ENCODE measurements at places on chromosomes 11 and 22.
A peak's percentile ranks its signal among the peaks of the same experiment; 100 is the strongest.

GRCh38 chr11:134921938-134922337 is 509.9 kb upstream of the B3GAT1 start:
- no peak for DNase-seq

GRCh38 chr11:1705126-1706052 is 8.4 kb downstream of the KRTAP5-6 start:
- no peak for DNase-seq

GRCh38 chr11:119673052-119673758 is 55.8 kb downstream of the NECTIN1 start:
- DNase-seq, result no peak

- DNase-seq, result no peak
These were observed 45.4 kb downstream of the METTL15 start for GRCh38 chr11:28153586-28153985.

DNA sequence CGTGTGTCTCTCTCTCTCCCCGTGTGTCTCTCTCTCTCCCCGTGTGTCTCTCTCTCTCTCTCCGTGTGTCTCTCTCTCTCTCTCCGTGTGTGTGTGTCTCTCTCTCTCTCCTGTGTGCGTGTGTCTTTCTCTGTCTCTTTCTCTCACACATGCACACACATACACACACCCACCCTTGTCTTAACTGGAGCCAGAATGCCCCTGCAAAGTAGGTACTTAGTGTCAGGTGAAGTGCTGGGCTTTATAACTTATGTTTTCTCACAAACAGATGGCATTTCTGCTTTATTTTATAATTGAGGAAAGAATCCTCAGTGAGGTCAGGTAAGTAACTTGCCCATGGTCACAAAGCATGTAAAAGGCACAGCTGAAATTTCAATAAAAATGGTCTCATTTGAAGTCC is 106.0 kb downstream of the CSNK2A3 start:
- no peak for DNase-seq

- DNase-seq, result no peak
These were observed 123.4 kb upstream of the OR9Q1 start for GRCh38 chr11:57900320-57900719.

DNA sequence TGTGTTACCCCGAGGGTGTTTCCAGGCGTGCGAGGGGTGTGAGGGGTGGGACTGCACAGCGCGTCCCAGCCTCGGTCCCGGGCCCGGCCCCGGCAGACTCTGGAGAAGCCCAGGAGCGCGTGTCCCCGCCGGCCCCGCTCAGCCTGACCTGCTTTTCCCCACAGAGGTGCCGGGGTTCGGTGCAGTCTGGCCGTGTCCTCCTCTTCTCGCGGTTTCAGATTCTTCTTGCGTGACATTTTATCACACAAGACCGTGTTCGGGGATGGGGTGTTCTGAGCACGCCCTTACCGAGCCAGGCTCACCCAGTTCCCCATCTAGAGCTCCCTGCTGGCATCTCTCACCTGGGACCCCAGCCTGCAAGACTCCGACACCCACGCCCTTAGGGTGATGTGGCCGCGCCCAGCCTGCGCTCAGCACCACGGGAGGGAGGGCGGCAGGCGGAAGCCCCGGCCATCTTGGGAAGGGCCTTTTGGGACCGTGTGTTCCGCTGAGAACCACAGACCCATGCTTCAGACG is 775.6 kb downstream of the BRD1 start:
- DNase-seq, result no peak

DNA sequence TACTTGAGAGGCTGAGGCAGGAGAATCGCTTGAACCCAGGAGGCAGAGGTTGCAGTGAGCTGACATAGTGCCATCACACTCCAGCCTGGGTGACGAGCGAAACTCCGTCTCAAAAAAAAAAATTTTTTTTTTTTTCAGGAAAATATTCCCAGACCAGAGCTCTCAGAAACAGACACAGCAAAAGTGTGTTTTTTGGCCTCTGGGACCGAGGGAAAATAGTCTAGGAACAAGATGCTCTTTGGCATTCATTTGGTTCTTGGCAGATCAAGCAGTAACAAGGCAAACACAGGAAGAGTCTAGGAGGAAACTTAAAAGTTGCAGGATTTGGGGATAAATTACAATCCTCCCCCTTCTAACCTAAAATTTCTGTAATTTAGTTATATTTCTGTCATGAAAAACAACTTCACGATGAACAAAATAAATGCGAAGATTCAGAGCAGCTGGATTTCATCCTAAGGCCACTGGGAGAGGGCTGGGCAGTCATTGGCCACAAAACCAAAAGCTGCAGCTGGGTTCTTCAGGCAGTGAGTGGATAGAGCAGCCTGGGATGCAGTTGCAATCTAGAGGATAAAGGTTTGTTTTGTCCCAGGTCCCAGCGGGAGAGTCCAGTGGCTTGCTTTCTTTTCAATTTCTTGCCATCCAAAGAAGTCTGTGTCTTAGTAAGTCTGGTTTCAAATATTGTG is 19.7 kb downstream of the ATG16L2 start:
- no peak for DNase-seq

- peak; percentile 35 for DNase-seq
These were observed 32.1 kb upstream of the SLC5A12 start for GRCh38 chr11:26753723-26754504.

All from NCI-H460 (cell line).